ENCODE measurements at places on chromosomes 16 and 17.

- DNase-seq: no peak
These were observed 8.7 kb upstream of the GINS2 start for GRCh38 chr16:85697431-85697830.

GRCh38 chr16:88016964-88017363 lies 65.7 kb downstream of the BANP start:
- DNase-seq: no peak

DNA sequence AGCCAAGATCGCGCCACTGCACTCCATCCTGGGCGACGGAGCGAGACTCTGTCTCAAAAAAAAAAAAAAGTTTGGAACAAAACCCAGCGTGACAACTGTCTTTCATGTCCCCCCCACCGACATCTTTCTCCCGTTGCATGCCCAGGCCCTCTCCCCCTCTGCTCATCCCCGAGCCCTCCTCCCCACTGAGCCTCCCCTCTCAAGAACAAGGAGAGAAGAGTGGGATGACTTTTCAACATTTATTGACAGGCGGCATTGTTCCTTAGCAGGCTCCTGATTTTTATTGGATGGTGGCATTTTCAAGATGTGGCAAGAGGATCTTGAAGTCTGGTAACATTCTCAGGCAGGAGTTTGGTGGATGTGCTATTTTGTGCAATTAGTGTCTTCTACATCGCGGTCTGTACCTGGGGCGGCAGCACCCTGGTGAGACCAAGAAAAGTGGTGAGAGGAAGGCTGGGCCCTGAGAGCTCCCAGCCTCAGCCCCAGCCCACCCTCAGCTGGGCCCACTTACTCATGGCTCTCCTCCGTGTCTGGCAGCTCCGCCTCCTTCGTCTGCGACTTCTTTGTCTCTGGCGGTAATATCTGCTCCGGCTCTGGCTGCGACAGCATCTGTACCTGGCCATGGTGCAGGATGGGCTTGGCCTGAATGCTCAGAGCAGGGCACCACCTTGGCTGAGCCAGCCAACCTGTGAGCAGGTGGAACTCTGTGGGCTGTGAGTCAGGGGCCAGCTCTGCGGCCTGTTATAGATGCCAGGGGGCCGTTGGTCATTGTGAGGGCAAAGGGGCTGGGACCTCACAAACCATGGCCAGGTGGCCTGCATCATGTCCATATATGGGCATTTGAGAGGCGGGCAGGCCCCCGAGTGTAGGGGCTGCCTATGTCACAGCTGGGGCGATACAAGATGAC lies at the start of gene PRM1:
PRM1 (minus strand) TSS at position 715 of the 907 bp plus-strand sequence; CDS start at position 623, 92 bp downstream.
- no peak for DNase-seq

DNA sequence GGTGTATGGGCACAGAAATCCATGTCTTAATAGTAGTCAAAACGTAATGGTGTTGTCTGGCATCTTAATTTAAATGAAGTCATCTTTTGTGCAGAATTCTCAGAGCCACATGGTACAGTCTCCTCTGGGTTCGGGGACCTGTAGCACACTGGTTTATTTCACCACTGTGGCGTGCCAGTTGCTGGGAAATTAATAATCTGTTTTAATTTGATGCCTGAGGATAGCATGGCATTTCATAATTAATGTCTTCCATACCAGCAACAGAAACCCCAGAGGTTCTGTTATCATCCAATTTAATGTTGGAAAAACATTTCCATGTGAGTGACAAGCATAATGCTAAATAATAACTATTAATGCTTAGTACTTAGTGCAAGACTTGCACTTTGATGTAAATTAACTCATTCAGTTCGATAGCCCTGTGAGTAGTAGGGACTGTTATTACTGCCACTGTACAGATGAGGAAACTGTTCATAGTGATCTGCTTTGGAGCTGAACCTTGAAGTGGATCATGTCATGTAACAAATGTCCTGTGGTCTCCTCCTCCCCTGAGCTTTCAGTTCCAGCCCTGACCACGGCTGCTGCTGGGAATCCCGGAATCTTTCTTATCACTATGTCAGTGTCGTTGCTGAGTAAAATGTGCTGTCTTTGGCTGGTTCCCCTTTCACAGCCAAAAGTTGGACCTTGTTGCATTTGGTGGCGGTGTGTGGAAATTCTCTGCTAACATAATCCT lies 51.2 kb downstream of the SNX29 start:
- no peak for DNase-seq

DNA sequence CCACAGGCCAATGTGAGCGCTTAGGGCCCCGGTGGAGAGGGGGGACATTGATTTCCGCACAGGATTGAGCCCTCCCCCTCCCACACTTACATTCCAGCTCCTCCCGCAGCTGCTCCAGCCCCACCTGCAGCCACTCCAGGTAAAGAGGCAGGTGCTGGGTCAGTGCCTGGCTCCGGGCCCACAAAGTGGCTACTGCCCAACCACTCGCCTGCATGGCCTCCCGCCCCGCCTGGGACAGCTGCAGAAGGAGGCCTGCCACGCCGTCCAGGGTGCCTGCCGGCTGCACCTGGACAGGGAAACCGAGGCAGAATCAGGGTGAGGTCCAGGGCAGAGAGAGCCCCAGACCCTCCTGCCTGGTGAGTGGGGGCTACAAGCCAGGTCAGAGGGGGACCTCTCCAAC lies 46.3 kb downstream of the RMI2 start:
- no peak for DNase-seq

- no peak for DNase-seq
These were observed 157.7 kb upstream of the CDH11 start for GRCh38 chr16:65279576-65279975.

DNA sequence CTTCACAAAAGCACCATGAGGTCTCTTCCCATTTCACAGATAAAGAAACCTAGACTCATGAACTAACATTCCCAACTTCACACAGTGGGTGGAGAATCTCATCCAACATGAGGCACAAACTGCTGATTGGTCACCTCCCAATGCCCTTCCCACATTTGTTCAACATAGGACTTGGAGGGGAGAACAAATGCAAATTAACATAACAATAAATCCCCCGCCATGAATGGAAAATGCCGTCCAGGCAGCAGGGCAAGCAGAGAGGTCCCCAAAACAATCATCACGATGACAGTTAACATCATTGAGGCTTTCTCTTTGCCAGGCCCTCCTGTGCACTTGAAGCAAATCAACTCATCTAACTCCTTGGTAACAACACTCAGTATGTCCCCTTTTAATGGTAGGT lies 185.3 kb downstream of the TMEM132E start:
- DNase-seq: no peak

GRCh38 chr17:74156878-74157277 lies 46.6 kb upstream of the RPL38 start:
- no peak for DNase-seq

DNA sequence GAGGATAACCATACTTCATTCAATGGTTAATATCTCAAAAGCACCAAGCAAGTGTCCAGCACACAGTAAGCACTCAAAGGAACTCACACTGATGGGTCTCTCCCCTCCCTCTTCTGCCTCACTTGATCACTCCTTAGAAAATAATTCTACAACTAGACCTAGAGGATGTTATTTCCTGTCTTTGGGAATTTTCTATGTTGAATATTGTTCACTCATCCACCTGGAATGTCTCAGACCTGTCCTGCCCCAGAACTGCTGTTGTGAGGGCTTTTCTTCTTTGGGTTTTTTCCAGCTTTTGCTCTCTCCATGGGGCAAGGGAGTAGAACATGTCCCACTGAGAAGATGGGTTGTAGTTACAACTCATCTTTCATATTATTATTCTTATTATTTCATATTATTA lies 25.3 kb downstream of the NXPH3 start:
- no peak for DNase-seq

DNA sequence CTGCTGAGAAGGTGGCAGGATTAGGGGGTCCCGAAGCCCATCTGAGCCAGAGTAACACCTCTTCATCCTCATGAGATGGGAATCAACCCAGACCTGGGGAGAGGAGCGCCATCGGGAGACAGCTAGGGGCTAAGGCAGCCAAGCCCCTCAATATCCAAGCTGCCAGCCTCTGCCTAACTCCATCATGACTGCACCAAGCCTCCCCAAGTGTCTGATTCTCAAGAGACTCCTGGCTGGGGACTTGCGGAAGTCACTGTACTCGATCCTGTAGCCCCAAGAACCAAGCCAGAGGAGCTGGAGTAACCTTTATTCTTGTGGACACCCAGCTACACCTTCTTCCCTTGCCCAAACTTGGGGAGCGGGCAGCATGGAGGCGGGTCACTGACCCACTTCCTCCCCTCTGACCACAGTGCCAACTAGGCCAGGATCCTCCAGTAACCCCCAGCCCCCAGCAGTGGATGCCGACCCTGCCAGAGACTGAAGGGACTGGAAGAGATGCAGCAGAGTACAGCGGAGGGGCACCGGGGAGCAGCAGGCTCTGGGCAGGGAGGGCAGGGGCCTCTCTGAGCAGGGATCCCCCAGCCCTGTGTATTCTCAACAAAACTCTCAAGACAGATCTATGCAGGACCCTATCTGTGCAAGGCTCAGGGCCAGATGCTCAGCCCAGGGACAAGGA lies 13.3 kb downstream of the HDAC5 start:
- DNase-seq: no peak

GRCh38 chr17:20267459-20267842 lies 199.9 kb downstream of the LGALS9B start:
- no peak for DNase-seq

DNA sequence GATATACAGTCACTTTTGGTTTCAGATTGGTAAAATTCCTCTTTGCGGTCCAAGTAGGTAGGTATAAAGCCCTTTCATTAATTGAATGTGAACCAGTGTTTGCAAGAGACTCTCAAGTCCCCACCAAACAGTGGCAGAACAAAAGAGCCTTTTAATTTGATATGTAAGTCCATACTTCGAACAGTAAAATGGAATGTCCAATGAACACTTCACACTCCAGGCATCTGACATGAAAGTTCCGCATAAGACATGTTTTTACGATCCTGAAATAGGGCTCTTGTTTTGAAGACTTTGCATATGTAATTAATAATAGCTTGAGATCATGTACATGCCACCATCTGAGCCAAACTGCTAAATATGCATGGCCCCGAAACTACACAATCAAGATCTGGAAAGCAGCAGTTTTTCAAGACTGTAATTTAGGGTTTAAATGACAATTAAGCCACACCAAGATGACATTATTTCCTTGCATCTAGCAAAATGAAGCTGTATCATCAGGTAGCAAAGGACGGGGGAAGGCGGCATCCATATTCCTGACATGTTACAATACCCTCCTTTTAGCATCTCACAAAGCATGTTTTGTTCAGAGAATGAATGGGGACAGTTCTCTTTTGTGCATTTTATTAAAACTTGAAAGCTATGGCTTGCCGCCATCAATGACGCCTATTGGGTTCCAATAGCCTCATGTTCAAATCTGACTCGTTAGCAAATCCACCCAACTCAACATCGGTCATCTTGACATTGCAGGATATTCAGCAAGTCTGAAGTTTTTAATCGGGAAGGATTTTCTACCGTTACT lies 39.4 kb downstream of the LITAF start:
- no peak for DNase-seq

GRCh38 chr17:21001111-21001812 lies 41.5 kb downstream of the USP22 start:
- DNase-seq: no peak

GRCh38 chr17:17386094-17386800 lies 83.1 kb downstream of the NT5M start:
- DNase-seq: no peak

DNA sequence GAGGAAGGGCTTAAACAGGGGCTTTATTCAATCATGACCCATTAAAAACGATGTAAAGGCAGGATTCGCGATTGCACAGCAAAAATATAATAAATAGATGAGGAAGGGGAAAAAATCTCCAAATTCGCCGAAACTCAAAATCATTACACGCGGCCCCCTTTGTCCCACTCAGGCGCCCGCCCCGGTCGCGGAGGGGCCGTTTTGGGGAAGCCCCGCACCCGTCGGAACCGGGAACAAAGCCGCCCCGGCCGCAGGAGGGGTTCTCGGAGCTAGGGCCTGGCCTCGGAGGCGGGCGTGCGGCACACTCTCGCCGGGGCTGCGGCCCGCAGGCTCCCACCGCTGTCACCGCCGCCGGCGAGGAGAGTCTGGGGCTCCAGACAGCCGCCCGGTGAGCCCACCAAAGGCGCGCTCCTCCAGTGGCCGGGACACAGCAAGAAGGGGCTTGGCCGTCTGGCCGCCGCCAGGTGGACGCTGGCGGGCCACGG lies 521 bp downstream of the C16orf87 start:
- no peak for DNase-seq

DNA sequence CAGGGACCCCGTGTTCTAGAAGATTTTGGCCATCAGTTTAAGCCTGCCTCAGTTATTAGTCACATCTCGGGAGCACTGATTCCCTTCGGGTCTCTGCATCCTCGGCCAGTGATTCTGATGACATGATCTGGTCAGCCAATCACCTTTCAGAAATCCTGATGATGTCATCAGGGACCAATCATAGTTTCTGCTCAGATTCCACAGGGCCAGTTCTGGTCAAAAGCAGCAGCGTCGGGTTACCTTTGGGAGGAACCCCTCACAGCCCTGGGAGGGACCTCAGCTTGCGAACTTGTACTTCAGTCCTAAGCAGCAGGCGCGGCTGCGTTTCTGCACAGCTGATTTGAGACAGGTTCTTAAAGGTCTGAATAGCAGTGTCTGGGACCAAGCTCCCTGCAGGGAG lies 13.9 kb downstream of the KDM8 start:
- DNase-seq: no peak

DNA sequence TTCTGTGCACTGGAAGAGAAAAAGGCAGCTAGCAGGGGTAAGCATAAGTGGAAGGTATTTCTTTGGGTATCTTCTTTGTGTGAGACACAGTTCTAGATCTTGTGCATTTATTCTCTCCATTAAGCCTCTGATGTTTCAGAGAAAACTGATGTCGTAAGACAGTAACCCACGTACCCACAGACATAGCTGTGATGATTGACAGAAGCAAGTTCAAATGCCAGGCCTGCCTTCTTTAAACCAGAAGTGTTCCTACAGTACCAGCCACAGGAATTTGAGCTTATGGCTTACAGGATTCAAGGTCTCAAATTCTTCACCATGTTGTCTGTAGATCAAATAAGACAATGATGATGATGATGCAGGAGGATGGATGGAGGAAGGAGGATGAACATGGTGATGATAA lies 161.4 kb upstream of the KCNJ16 start:
- DNase-seq: no peak

GRCh38 chr16:64910356-64910755 lies 211.5 kb downstream of the CDH11 start:
- DNase-seq: no peak

DNA sequence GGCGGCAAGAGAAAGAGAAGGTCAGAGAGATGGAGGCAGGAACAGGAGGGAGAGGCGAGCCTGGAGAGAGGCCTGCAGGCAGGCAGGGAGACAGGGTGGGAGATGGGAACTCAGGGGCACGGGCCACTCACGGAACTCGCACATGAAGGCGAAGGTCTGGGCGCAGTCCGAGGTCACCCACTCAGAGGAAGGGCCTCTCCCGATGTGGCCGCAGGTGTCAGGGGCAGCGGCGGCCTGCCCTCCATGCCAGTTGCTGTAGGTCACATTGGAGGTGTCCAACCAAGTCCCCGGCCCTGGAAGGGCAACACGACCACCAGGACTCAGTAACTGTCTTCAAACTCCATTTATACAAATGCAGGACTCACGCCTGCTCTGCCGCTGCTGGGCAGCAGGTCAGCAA lies 22.4 kb upstream of the BCO1 start:
- no peak for DNase-seq

GRCh38 chr16:65846210-65846602 lies 520.3 kb upstream of the CDH5 start:
- no peak for DNase-seq
